Upper lobe of left lung (tissue), 6 donors: ENCODE measurements at places on chromosomes 7 and 10.

- DNase-seq = peak; percentile 49
- H3K4me3 ChIP-seq = no peak overlapping the region
- H3K27me3 ChIP-seq = no peaks in the 10 kb centered on the region
- peak overlapping the region; percentile 48 for H3K27ac ChIP-seq
- H3K4me1 ChIP-seq = peaks cover 21% of the 10 kb centered on the region
- H3K36me3 ChIP-seq = peaks cover 2% of the 10 kb centered on the region
These were observed 1.5 kb downstream of the PIK3CG start for GRCh38 chr7:106866298-106867281.

- peaks cover 22% of the 10 kb centered on the region for H3K4me1 ChIP-seq
- H3K4me3 ChIP-seq = no peak overlapping the region
- no peaks in the 10 kb centered on the region for H3K27me3 ChIP-seq
- H3K27ac ChIP-seq = no peak overlapping the region
- no peaks in the 10 kb centered on the region for H3K36me3 ChIP-seq
These were observed 47.6 kb downstream of the CUX1 start for GRCh38 chr7:101865031-101865430.

DNA sequence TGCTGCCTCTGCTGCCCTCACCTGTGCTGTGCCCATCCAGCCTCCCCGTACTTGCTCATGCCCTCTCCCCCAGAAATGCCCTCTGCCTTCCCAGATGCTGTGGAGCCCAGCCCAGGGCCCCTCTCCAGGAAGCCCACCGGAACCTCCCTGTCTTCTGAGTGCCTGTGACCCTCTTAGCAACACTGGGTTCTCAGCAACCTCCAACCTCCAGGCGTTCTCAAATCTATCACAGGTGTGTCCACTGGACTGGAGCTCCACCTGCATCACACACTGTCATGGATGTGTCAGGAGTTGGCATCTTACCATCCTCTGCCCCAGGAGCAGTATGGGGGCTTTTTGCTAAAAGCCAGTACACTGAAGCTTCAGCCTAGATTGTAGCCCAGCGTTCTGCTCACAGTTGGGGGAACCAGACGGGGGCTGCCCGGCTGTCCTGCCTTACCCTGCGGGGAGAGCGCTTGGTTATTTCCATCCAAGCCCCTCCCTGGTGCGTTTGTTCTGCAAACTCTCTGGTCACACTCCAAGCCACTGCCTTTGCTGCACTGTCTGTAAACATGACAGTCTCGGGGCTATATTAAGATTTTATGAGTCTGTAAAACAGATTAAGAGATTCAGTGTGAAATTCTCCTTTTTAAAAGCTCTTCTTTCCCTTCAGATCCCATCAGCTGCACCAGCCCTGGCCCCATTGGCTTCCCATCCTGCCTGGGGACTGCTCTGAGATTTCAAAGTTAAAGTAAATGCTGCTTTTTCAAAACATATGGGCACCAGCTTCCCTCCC, 71.3 kb upstream of the CPXM2 start:
- no peak overlapping the region for H3K27ac ChIP-seq
- no peak overlapping the region for H3K4me3 ChIP-seq
- no peak for DNase-seq
- no peaks in the 10 kb centered on the region for H3K4me1 ChIP-seq
- no peaks in the 10 kb centered on the region for H3K27me3 ChIP-seq

- H3K4me1 ChIP-seq = no peaks in the 10 kb centered on the region
- H3K36me3 ChIP-seq = peaks cover 63% of the 10 kb centered on the region
- H3K4me3 ChIP-seq = no peak overlapping the region
- H3K27ac ChIP-seq = no peak overlapping the region
- no peak for DNase-seq
These were observed 10.5 kb downstream of the YME1L1 start for GRCh38 chr10:27143686-27144085.

DNA sequence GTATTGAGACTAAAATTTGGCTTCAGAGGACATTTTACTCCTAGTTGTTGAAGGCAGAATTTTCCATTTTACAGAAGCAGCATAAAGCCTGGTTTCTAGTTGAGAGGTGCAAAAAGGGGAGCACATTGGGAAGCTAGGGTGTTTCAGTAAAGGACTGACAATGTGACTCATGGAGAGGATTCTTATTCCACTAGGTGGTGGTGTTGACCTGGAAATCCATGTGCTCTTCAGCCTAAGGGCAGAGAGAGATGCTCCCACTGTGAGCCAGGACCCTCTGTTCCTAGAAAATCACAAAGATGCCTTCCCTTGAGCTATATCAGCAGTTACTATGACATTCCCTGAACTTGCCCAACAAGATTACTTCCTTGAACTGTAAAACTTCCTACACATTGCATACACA, 687.8 kb downstream of the IPMK start:
- no peak overlapping the region for H3K4me3 ChIP-seq
- H3K4me1 ChIP-seq = no peaks in the 10 kb centered on the region
- H3K27me3 ChIP-seq = no peaks in the 10 kb centered on the region
- DNase-seq = no peak
- no peak overlapping the region for H3K27ac ChIP-seq

DNA sequence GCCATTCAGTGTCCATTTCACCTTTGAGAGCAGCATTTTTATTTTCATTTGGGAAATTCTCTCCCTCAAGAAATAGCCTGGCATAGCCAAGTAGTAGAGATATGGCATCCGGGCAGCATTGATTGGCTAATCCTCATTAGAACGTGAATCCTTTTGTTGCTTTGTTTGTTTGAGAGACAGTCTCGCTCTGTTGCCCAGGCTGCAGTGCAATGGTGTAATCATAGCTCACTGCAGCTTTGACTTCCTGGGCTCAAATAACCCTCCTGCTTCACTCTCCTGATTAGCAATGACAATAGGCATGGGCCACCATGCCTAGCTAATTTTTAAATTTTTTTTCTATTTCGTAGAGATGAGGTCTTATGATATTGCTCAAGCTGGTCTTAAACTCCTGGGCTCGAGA, 1174.9 kb upstream of the AUTS2 start:
- H3K27me3 ChIP-seq = no peaks in the 10 kb centered on the region
- H3K27ac ChIP-seq = no peak overlapping the region
- H3K4me3 ChIP-seq = no peak overlapping the region
- DNase-seq = no peak
- no peaks in the 10 kb centered on the region for H3K36me3 ChIP-seq

DNA sequence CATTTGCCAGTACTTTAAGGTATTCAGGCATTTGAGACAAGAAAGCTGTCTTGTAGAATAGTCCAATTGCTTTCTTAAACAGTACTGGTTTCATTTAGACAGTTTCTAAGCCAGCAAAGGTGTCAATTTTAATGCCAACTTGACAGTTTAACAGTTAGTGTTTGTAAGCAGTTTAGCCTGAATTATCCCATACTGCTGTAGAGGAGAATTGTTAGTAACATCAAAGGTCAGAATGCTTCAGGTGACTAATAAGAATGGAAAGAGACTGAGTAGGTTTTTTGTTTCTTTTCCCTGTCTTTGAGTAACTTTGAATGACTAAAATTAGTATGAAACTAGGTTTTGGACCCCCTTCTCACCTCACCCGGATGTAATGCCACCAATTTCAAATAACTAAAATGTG, 29.5 kb upstream of the VDAC2 start:
- H3K27ac ChIP-seq = no peak overlapping the region
- no peak overlapping the region for H3K4me3 ChIP-seq
- no peak for DNase-seq

GRCh38 chr7:2099048-2099957, 133.4 kb downstream of the MAD1L1 start:
- H3K27me3 ChIP-seq = no peaks in the 10 kb centered on the region
- H3K36me3 ChIP-seq = no peaks in the 10 kb centered on the region
- no peak overlapping the region for H3K4me3 ChIP-seq

DNA sequence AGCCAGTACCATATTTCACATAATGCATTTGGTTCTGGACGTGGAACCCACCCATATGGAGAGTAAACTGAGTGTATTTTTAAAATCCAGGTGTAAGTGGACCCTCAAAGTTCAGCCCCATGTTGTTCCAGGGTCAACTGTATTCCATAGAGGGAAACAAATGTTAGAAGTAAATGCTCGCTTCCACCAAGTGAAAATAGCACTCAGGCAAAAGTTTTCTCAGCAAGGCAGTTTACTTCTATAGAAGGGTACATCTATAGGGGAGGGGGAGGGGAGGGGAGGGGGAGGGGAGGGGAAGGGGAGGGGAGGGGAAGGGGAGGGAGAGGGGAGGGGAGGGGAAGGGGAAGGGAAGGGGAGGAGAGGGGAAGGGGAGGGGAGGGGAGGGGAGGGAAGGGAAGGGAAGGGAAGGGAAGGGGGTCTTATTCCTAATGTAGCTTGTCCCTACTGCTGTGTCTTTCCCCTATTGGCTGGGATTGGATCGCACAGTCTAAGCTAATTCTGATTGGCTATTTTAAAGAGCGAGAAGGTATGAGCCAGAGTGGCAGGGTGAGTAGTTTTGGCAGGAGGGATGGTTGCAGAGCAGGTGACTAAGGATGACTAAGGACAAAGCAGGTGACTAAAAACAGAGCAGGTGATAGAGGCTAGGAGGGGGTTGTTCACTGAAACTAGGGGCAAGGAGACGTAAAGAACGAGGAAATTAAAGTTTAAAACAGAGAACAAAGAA, 29.1 kb downstream of the GARIN1A start:
- DNase-seq = no peak
- H3K27ac ChIP-seq = no peak overlapping the region
- H3K27me3 ChIP-seq = peaks cover 6% of the 10 kb centered on the region
- H3K4me3 ChIP-seq = no peak overlapping the region

GRCh38 chr7:117188376-117188775, 134.5 kb downstream of the WNT2 start:
- H3K27me3 ChIP-seq = no peaks in the 10 kb centered on the region
- no peaks in the 10 kb centered on the region for H3K4me1 ChIP-seq
- no peak overlapping the region for H3K27ac ChIP-seq

GRCh38 chr10:77921395-77921794, 5.2 kb downstream of the DLG5 start:
- no peaks in the 10 kb centered on the region for H3K27me3 ChIP-seq
- no peak overlapping the region for H3K27ac ChIP-seq
- no peak overlapping the region for H3K4me3 ChIP-seq
- H3K36me3 ChIP-seq = no peaks in the 10 kb centered on the region
- DNase-seq = no peak

DNA sequence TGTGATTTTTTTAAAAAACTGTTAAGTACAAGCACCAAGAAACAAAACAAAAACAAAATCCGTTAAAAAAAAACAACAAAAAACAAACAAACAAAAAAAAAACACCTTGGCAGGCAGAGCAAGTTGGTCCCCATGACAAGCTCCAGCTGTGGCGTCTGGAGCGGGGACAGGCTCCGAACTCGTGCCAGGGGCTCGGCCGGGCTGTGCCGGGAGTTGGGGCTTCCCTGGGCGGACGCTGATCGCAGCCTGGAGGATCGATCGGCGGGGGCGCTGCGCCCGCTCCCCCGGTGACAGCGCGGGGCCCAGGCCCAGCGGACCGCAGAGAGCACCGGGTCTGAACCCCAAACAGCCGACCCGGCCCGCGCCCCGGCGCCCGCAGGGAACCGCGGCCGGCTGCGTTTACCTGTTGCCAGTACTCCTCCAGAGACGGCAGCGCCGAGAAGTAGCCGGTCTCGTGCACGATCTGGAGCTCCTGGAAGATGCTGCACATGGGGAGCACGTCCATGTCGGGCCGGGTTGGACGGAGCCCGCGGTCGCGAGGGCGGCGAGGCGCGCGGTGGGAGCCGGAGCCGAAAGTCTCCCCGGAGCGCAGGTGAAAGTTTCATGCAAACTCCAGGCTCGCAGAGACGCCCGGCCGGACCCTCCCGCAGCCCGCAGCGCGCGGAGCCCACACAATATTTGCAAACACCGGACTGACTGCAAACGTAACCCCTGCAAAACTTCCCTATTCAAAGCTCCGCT, at the start of gene KLF6:
Gene KLF6 (minus strand): TSS at position 700 of the 741 bp plus-strand sequence. CDS start 195 bp downstream, at position 505.
- peak within 1 kb of the TSS; percentile 88 for H3K4me3 ChIP-seq
- peak; percentile 94 for DNase-seq
- no peaks in the 10 kb centered on the region for H3K27me3 ChIP-seq

DNA sequence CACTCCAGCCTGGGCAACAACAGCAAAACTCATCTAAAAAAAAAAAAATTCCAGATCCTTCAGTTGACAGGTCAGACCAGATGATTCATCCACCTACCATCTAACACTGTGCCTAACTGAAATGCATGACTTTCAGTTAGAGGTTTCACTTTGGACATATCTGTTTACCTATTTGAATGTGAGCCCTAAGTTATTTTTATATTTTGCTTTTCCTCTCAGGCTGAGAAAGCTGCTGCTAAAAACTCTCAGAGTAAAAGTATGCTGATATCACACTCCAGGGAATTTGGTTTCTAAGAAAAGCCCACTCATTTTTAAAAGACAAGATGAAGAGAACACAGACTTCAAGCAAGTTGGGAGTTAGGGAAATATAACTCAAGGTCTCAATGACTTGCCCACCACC, 126.0 kb downstream of the SGMS1 start:
- no peak overlapping the region for H3K4me3 ChIP-seq
- DNase-seq = no peak
- H3K36me3 ChIP-seq = no peaks in the 10 kb centered on the region
- H3K27me3 ChIP-seq = no peaks in the 10 kb centered on the region

DNA sequence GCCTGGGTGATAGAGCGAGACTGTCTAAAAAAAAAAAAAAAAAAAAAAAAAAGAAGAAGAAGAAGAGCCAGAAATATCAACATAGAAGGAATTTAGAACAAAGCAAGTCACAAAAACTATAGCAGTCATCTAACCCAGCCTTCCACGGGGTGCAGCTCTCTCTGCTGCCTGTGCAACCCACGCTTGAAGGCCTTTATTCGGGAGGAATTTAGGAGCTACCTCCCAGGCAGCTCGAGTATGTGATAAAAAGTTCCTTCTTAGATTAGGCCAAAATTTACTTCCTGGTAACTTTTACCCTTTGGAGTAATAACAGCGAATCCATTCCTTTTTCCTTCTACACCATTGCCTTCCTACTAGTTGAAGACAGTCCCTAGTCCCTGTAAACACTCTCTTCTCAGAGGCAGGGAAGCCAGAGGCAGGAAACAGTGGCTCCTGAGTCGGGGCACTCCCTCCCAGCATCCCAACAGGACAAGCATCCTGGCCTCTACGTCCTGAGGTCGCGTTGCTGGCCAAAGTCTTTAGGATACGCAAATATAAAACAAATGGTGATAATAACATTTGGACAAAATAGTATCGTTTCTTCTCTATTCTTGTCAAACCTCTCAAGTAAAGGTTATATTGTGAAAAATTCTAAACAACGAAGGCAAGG, 109.3 kb upstream of the KMT2C start:
- H3K27ac ChIP-seq = no peak overlapping the region
- no peak for DNase-seq
- no peak overlapping the region for H3K4me3 ChIP-seq
- no peaks in the 10 kb centered on the region for H3K36me3 ChIP-seq
- H3K27me3 ChIP-seq = no peaks in the 10 kb centered on the region

GRCh38 chr7:40057292-40057691, 77.1 kb downstream of the MPLKIP start:
- peaks cover 8% of the 10 kb centered on the region for H3K4me1 ChIP-seq
- H3K36me3 ChIP-seq = no peaks in the 10 kb centered on the region
- H3K4me3 ChIP-seq = no peak overlapping the region
- H3K27me3 ChIP-seq = no peaks in the 10 kb centered on the region
- H3K27ac ChIP-seq = no peak overlapping the region
- DNase-seq = no peak

GRCh38 chr7:107946451-107946850, 55.5 kb downstream of the DLD start:
- H3K4me3 ChIP-seq = no peak overlapping the region
- no peak for DNase-seq
- H3K27ac ChIP-seq = no peak overlapping the region
- H3K27me3 ChIP-seq = no peaks in the 10 kb centered on the region
- H3K4me1 ChIP-seq = peaks cover 4% of the 10 kb centered on the region
- no peaks in the 10 kb centered on the region for H3K36me3 ChIP-seq

- H3K4me3 ChIP-seq = no peak overlapping the region
- no peaks in the 10 kb centered on the region for H3K27me3 ChIP-seq
- no peak for DNase-seq
- no peaks in the 10 kb centered on the region for H3K4me1 ChIP-seq
These were observed 143.1 kb upstream of the FGFR2 start for GRCh38 chr10:121741248-121741792.
